Osteoblast (primary cell): ENCODE measurements at places on chromosomes 7 and 10. TPM values are rescaled to one million over a fixed set of nuclear protein-coding genes. Genes with fewer than 3 reads are reported as not detected.

The SLC39A12 gene
- not detected in 2 replicates for total RNA-seq

The SPDYE5 gene
- total RNA-seq = under 0.01 TPM in 1 of 2 replicates, not detected in the other

The VWDE gene
- under 0.01 TPM in 1 of 2 replicates, not detected in the other for total RNA-seq

The ZP3 gene
- 3.5 and 6.2 TPM in 2 replicates for total RNA-seq

The ABCB4 gene
- under 0.01 and 0.36 TPM in 2 replicates for total RNA-seq

The TBATA gene
- total RNA-seq = not detected in 2 replicates

The SGCE gene
- total RNA-seq = 59.8 and 60.8 TPM in 2 replicates

The DKK1 gene
- total RNA-seq = 50.7 and 66.2 TPM in 2 replicates

- no peak overlapping the region for H3K27ac ChIP-seq
- no peaks in the 10 kb centered on the region for H3K27me3 ChIP-seq
- no peak overlapping the region for H3K4me3 ChIP-seq
- DNase-seq = no peak
- H3K4me1 ChIP-seq = no peaks in the 10 kb centered on the region
- H3K36me3 ChIP-seq = no peaks in the 10 kb centered on the region
Measured at GRCh38 chr10:84706875-84707274, 378.5 kb downstream of the CCSER2 start.

DNA sequence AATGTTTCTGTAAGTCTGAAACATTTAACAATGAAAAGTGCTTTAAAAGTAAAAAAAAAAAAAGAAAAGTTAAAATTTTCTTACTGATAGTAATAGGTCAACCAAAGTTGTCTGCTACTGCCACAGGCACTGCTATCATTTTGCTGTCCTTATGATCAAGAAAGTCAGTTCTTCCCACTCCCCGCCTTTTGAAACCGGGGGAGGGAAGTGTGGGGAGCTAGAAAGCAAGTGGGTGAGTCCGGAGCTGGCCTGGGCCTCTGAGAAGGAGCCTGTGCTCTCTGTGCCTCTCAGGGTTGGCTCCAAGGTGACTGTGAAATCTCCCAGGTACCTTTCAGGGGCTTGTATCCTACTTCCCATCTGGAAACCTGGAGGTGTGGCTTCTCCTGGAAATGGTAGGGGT, 7.3 kb downstream of the C7orf57 start:
- H3K4me1 ChIP-seq = peaks cover 20% of the 10 kb centered on the region
- H3K27me3 ChIP-seq = peaks cover 6% of the 10 kb centered on the region
- H3K36me3 ChIP-seq = no peaks in the 10 kb centered on the region
- DNase-seq = no peak
- no peak overlapping the region for H3K4me3 ChIP-seq
- no peak overlapping the region for H3K27ac ChIP-seq

DNA sequence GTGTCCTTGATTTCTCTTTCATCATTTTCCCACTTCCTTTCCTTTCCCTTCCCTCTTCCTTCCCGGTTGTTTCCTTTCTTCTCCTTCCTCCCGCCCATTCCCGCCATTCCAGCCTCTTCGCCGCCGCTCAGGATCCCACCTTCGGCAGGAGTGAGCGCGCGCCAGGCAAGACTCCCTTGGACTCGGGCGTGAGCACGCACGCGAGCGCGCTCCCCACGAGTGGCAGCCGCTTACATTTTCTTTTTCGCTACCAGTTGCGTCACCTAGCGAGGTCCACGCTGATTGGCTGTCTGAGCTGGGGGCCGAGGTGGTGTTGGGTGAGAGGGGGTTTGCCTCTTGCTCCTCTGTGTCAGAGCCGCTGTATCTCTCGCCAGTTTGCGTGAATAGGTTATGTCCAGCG, 11.8 kb downstream of the ZAN start:
- H3K4me3 ChIP-seq = peak overlapping the region; percentile 69
- H3K36me3 ChIP-seq = no peaks in the 10 kb centered on the region
- peak; percentile 62 for DNase-seq
- no peaks in the 10 kb centered on the region for H3K4me1 ChIP-seq

GRCh38 chr7:30838008-30838407, 66.8 kb downstream of the MINDY4 start:
- no peaks in the 10 kb centered on the region for H3K4me1 ChIP-seq
- H3K27me3 ChIP-seq = no peaks in the 10 kb centered on the region
- no peak overlapping the region for H3K27ac ChIP-seq
- no peak overlapping the region for H3K4me3 ChIP-seq
- DNase-seq = no peak
- no peaks in the 10 kb centered on the region for H3K36me3 ChIP-seq

GRCh38 chr7:39623732-39624441, 515 bp downstream of the RALA start:
- H3K4me1 ChIP-seq = peaks cover 46% of the 10 kb centered on the region
- H3K4me3 ChIP-seq = peak overlapping the region; percentile 84
- peak overlapping the region; percentile 98 for H3K27ac ChIP-seq
- H3K27me3 ChIP-seq = no peaks in the 10 kb centered on the region
- peak; percentile 87 for DNase-seq
- no peaks in the 10 kb centered on the region for H3K36me3 ChIP-seq

- no peak for DNase-seq
- no peaks in the 10 kb centered on the region for H3K27me3 ChIP-seq
- no peak overlapping the region for H3K4me3 ChIP-seq
- peaks cover 11% of the 10 kb centered on the region for H3K4me1 ChIP-seq
- H3K27ac ChIP-seq = no peak overlapping the region
- no peaks in the 10 kb centered on the region for H3K36me3 ChIP-seq
Measured at GRCh38 chr10:12382956-12383531, 33.7 kb downstream of the CAMK1D start.

DNA sequence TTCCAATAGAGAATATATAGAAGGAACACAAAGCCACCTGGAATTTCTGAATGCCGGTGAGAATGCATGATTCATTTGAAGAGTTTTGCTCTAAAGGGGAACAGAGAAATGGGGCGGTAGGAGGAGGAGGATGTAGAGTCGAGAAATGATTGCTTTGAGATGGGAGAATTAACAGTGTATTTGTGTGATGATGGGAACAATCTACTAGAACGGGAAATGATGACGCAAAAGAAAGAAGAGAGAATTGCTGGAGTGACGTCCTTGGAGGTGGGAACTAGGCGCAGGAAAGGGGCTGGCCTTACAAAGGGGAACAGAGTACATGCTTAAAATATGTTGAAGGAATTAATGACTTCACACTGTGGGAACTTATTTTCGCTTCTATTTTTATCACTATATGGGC, 188.1 kb downstream of the SDHAF3 start:
- no peak overlapping the region for H3K27ac ChIP-seq
- no peak for DNase-seq
- no peaks in the 10 kb centered on the region for H3K4me1 ChIP-seq
- no peaks in the 10 kb centered on the region for H3K36me3 ChIP-seq
- H3K4me3 ChIP-seq = no peak overlapping the region
- H3K27me3 ChIP-seq = no peaks in the 10 kb centered on the region

DNA sequence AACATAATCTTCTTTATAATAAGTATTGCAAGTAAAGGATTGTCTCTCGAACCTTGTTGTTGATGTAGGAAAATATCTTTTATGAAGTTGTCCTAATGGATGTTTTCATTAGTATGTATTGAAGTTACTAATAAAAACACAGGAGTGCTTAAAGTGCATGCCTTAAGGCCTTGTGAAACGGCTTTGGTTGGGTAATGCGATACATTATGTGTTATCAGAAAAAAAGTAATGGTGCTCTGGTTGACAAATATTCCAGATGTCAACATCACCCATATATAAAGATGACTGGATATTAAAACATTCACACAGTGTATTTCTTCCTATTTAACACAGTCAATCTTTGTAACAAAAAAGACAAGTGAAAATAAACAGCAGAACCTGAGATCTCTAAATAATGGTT, 310.7 kb downstream of the PRKG1 start:
- H3K4me1 ChIP-seq = peaks cover 17% of the 10 kb centered on the region
- H3K27me3 ChIP-seq = no peaks in the 10 kb centered on the region
- no peak overlapping the region for H3K4me3 ChIP-seq
- no peak for DNase-seq
- H3K36me3 ChIP-seq = no peaks in the 10 kb centered on the region

DNA sequence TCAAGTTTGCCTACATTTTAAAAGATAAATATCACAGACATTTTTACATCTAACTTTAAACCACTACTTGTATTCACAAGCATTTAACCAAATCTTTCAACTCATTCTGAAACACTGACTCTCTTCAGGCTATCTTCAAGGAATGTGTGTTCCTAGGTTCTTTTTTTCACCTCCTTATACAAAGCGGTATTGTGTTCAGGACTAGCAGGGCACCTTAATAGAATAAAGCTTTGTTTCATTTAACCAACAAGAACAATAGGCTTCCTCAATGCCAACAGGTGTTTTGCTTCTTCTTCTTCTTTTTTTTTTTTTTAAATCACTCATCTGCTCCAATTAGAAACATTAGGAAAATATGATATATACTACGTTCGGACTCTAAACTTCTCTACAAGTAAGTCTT, 212.9 kb upstream of the SEMA3E start:
- no peaks in the 10 kb centered on the region for H3K4me1 ChIP-seq
- H3K27ac ChIP-seq = no peak overlapping the region
- no peaks in the 10 kb centered on the region for H3K27me3 ChIP-seq
- no peak for DNase-seq
- no peak overlapping the region for H3K4me3 ChIP-seq
- no peaks in the 10 kb centered on the region for H3K36me3 ChIP-seq

DNA sequence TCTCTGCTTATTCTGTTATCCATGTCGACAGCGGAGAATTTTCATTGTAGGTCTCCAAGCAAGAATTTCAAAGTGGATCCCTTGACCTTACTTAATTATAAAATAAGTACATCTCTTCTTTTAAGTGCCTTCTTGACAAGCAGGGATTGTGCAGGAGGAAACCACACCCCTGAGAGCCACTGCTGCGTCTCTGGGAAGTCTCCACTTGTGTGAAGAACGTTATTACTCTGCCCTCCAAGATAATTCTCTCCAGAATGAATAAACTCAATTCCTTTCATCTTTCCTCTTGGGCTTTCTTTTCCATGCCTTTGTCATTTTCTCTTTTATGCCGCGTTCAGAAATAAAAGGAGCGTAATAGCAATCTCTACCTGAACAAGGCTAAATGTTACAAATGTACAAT, 1030.9 kb upstream of the LRRTM3 start:
- no peak for DNase-seq
- H3K27ac ChIP-seq = no peak overlapping the region
- H3K4me1 ChIP-seq = no peaks in the 10 kb centered on the region

GRCh38 chr10:58743466-58744115, 230.9 kb downstream of the BICC1 start:
- no peaks in the 10 kb centered on the region for H3K27me3 ChIP-seq
- H3K4me3 ChIP-seq = no peak overlapping the region
- H3K4me1 ChIP-seq = peaks cover 8% of the 10 kb centered on the region
- DNase-seq = peak; percentile 65
- peak overlapping the region; percentile 26 for H3K27ac ChIP-seq
- H3K36me3 ChIP-seq = no peaks in the 10 kb centered on the region

- H3K27ac ChIP-seq = no peak overlapping the region
- peaks cover 26% of the 10 kb centered on the region for H3K27me3 ChIP-seq
- peaks cover 4% of the 10 kb centered on the region for H3K4me1 ChIP-seq
- H3K36me3 ChIP-seq = no peaks in the 10 kb centered on the region
- no peak for DNase-seq
Measured at GRCh38 chr10:110779489-110779888, 92.2 kb upstream of the PDCD4 start.

GRCh38 chr10:20132816-20133215, 316.6 kb downstream of the PLXDC2 start:
- H3K27ac ChIP-seq = no peak overlapping the region
- H3K36me3 ChIP-seq = no peaks in the 10 kb centered on the region
- H3K4me3 ChIP-seq = no peak overlapping the region
- no peak for DNase-seq

DNA sequence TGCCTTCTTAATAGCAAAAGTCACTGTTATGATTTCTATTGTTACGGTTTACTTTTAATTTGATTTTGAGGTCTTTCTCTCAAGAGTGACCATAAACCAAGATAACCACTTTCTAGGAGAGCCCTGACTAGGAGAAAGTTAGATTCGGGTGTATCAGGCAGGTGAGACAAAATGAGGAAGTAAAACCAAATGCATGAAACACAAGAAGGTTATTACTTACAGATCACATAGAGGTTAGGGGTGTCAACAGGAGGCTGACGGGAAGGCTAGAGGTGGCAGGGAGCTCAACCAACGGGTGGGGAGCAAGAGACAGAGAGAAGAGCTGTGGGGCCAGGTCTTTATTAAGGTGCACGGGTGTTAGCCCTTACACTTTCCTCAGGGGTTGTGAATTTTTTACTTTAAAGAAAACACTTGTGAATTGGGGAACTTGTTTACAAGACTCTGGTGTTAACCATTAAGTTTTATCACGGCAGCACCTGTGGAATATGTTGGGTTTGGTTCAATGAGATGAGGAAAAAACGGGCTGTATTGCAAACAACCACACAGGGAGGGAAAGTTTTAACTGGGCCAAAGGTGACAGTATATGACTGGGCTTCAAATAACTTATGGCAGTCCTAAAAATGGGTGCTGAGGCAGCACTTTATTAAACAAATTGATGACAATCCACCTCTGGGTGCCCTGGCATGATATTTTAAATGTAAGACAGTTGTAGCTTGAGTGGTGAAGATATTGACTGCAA, 154.9 kb downstream of the SDHAF3 start:
- peak; percentile 4 for DNase-seq
- H3K27ac ChIP-seq = no peak overlapping the region

DNA sequence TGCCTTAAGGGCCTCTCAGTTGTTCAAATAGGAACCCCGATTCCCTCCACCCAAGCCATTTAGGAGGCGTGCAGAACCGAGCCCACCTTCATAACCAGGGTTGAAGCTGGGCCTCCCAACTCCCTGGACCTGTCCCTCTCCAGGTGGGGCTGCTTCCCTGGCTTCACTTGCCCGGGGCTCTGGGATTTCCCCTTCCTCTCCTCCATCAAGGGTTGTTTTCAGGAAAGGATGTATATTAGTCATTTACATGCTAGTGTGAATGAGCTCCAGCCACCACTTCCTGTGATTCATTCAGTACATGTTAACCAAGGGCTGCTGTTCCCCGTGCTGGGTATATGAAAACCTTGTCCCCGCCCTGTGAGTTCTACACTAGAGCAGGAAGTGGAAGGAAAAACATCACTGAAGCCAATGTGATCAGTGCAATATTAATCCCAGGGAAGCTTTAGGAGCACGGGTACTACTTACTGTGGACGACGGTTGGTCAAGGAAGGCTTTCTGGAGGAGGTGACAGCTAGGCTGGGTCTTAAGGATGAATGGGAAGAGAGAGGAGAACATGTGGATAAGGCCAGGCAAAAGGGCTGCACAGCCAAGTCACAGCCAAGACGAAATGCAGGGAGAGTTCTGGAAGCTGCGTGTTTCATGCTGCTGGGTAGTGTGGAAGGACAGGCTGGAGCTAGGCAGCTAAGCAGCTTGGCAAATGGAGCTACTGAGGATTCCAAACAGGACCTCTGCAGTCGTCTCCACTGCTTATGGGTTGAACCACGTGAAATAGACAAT, 150.1 kb upstream of the SHH start:
- H3K36me3 ChIP-seq = no peaks in the 10 kb centered on the region
- peak; percentile 90 for DNase-seq
- H3K4me1 ChIP-seq = no peaks in the 10 kb centered on the region
- no peak overlapping the region for H3K4me3 ChIP-seq
- no peak overlapping the region for H3K27ac ChIP-seq

DNA sequence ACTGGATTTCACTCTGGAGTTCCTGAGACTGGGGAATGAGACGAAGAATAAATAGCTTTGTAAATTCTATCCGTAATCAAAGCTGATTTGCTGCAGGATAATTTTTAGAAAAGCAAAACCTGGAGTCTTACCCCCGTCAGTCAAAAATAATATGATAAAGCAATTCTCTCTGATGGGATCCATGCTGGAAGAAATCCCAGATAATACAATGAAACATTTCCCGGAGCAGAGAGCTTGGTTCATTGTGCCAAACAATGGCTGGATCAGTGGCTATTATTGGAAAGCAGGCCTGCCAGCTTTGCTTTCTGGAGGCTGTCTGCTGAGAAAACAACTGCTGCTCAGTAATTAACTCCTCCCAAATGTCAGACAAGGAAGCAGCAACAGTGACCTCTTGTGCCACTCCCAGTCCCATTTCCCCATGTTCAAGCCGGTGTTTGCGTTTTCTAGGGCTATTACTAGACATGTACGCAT, 609.4 kb upstream of the PCDH15 start:
- H3K27me3 ChIP-seq = no peaks in the 10 kb centered on the region
- no peaks in the 10 kb centered on the region for H3K4me1 ChIP-seq
- H3K36me3 ChIP-seq = no peaks in the 10 kb centered on the region
- no peak overlapping the region for H3K4me3 ChIP-seq
